Activated T-cell treated with anti-CD3 and anti-CD28 coated beads for 48 hours (primary cell): ENCODE measurements at places on chromosomes 4 and X.

GRCh38 chr4:75037252-75037651, 104.3 kb downstream of the PARM1 start:
- no peak for DNase-seq

DNA sequence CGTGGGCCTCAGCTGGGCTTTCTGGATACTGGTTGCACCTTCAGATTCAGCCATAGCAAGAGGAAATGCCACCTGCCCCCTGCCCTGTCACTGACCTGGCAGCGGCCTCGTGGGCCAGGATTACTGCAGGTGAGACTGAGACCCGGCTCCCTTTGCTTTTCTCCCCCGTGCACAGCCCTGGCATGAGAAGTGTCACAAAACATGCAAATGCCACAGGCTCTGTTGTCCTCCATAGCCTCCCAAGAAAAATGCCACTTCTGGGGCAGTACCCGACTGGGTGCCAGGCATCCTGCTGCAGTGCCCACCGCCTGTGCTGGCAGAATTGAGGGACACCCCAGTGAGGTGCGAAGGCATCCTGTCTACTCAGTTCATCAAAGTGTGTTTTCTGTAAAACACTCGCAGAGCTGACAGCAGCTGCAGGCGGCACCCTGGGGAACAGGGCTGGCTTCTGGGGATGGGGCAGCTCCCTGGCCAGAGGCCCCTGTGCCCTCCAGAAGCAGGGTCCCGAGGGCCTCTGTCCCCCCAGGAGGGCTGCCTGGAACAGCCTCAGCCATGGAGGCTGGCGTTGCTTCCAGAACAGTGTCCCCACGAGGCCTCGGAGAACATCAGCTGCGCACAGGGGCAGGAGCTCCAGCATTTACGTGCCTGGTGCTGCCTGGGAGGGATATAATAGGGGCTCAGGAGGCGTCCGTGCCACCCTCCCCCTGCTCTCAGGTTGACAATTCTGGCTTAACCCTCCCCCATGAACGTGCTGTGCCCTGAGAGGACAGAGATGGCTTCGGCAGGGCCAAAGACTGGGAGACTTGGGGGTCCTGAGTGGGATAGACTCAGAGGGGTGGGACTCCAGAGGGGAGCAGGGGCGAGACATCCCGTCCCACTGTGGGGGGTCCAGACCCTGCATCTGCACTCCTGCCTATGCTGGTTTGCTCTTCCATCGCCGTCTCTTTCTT, 99.5 kb upstream of the NKX1-1 start:
- no peak for DNase-seq

DNA sequence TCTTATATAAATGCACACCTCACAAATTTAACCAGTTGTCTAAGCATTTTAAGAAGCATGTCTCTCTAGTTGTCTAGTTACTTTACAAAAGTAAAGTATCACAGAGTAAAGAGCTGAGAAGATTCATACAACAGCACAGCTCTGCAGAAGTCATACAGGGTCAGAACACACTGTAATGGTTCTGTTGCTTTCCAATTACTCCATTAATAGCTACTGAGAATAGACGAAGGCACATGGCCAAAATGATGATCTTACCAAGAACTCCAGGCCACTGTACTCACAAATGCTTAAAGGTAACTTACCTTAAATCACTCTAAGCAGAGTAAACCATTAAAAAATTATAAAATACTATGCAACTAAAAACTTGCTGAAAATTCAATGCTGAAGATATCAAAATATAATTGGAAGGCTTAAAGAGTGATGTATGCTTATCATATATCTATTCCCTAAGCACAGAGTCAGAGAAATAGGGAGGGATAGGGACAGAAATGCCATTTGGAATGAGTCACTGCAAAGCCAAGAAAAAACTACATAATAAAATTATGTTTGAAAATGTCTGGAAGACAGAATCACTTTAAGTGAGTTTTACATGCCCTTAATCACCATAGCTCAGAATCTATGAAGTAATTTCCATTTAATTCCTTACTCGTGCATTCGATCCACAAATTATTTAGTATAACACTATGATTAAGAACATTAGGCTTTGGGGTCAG, 71.0 kb downstream of the DDX60L start:
- no peak for DNase-seq

DNA sequence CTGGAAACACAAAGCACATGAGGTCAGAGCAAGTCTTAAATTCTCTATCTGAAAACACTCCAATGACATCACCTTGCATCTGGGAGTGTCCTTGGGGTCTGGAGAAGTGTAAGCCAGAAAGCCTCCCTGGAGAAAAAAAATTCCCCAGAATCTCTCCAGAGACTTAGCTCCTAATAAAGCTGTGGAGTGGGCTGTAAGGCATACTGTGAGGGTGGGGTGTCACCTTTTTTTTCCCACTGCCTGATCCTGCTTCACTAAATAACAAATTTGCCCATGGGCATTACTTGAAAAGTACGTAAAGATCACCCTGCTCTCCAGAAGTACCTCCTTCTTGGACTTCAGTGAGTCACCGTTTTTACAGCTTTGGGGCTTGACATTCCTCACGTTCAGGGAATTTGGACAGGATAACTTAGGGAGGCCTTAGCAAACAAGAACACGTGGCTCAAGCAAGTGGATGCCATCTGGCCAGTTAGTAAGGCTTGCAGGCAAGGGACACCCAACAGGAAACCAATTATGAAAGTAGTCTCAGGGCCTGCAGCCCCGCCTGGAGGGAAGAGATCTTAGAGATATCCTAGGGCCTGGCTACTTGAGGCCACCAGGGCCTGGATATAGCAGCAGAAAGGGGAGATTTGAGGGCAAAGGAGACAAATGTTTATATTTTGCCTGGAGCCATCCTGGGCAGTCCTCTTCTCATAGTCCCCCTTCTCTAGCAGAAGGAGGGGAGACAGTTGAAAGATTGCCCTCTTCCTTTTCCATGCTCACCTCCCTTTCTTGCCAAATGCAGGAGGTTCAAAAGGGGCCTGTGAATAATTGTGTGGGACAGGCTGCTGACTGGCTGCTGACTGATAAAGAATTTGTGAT, 60.1 kb upstream of the PLAC1 start:
- no peak for DNase-seq

DNA sequence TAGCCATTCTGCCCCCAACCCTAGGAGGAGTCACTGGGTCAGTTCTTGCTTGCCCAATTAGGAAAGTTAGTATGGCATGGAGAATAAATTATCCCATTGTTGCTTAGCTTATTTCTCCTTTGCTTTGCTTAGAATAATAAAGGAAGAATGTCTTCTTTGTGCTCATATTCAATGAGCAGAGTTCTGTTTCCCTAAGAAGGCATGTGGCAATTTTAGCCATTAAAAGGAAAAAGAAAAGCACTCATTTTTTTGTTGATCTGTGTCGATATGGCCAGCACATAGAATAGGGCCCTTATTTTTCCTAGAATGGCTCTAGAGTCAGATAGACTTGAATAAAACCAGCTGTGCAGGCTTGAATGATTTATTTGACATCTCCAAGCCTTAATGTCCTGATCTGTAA, 166.4 kb upstream of the PPARGC1A start:
- DNase-seq = no peak

DNA sequence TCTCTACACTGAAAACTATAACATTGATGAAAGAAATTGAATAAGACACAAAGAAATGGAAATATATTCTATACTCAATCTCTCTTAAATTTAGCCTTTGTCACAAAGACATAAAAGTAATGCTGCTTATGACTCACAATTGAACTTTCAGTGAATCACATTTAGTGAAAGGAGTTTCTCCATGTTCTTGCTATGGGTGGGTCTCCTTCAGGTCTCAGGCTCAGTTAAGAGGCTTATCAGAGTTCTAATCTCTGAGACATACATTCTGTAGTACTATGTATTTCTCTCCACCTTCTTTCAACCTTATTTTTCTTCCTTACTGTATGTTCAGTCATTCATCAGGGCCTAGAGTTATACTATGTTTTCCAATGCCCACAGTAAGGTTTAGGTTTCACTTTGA, 220.9 kb downstream of the DTHD1 start:
- no peak for DNase-seq

DNA sequence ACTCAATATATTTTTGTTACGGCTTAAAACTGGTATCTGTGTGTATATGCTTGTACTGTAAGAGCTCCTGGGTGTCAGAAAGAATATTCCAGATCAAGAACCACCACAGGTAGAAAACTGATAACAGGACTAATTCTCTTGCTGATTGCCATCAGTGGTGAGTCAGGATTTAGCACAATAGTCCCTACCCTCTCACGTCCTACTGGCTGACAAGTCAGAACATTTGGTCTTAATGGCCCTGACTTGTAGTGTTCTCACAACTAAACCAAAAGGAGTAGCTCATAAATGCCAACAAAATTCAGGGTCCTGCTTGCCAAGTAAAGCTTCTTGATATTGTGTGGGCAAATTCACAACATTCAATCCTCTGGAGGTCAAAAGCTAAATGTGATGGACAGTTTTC, 105.2 kb upstream of the MAB21L2 start:
- no peak for DNase-seq

DNA sequence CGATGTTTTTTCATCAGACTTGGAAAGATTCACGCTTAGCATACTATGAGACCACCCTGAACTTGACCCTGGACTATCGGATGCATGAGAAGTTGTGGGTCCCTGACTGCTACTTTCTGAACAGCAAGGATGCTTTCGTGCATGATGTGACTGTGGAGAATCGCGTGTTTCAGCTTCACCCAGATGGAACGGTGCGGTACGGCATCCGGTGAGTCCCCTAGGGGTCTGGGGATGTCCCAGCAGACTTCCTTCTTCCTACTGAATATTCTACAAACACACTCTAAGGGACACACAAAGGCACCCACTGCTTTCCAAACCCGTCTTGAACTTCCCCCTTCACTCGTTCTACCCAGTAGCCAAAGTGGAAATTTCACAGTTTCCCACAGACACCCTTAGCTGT, 9.3 kb downstream of the GABRQ start:
- DNase-seq = no peak

- no peak for DNase-seq
These were observed 52.5 kb downstream of the GBA3 start for GRCh38 chr4:22745234-22745633.

DNA sequence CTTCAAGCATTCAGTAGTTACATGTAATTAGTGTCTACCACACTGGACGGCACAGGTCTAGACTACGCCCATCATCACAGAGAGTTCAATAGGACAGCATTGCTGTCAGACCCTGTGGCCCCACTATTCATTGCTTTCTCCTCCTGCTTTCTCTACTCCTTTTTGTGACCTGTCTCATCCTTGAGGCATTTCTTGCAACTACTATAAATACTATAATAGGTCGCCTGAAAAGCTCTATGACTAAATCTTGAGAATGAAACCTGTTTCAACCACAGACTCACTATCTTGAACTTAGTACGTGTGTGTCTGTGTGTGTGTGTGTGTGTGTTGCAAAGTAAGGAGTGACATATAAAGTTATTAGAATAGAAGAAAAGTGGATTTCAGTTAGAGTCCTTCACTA, 252.9 kb upstream of the KLF3 start:
- DNase-seq = no peak

GRCh38 chrX:110698696-110699095, 96.9 kb downstream of the CHRDL1 start:
- DNase-seq = no peak

- DNase-seq = no peak
These were observed 174.0 kb upstream of the FMR1 start for GRCh38 chrX:147737690-147738089.

DNA sequence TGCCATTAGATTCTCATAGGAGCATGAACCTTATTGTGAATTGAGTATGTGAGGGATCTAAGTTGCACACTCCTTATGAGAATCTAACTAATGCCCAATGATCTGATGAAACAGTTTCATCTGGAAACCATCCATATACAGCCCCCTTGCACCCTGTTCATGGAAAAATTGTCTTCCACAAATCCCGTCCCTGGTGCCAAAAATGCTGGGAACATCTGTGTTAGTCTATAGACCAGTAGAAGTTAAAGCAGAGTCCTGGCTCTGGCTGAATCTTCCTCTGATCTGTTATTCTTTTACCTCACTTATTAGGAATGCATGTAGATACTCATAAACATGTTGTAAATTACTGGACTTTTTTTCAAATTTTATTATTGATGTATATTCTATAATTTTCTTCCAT, 29.2 kb downstream of the SULT1B1 start:
- no peak for DNase-seq

DNA sequence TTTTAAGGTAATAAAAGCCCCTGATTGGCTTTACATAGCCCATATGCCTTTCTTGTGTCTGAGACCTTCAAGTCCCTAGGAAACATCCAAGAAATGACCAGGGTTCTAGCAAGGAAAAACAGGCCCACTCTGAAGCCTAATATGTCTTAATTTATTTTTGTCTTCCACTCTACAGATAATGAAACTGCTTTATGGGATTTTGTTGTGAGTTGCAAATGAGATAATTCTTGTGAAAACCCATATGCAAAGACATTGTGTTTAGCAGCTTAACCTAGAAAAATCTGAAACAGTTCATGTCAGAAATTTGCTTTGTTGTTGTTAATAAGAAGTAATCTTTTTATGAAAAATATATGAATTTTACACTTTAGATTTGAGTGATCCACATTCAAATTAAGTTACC, 190.7 kb upstream of the BMP3 start:
- no peak for DNase-seq

GRCh38 chr4:83771113-83771705, 235.3 kb downstream of the GPAT3 start:
- no peak for DNase-seq

DNA sequence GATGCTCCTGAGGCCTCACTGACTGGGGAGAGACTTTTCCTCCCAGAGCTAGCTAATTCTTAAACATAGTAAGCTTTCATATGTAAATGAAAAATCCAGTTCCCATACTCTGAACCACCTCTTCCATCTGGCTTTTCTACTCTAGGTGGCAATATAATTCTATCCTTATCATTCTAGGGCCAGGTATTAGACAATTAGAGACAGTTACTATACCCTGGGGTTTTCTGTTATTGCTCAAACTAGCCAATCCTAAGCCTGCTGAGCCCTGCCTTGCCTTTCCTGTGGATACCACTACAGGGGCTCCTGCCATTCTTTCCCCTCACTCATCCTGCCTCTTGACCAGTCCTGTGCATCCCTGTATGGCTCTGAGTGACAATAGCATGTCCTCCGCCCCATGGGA, 552.0 kb downstream of the STIM2 start:
- DNase-seq = no peak

- no peak for DNase-seq
These were observed 511.5 kb downstream of the GLUD2 start for GRCh38 chrX:121558886-121559285.

DNA sequence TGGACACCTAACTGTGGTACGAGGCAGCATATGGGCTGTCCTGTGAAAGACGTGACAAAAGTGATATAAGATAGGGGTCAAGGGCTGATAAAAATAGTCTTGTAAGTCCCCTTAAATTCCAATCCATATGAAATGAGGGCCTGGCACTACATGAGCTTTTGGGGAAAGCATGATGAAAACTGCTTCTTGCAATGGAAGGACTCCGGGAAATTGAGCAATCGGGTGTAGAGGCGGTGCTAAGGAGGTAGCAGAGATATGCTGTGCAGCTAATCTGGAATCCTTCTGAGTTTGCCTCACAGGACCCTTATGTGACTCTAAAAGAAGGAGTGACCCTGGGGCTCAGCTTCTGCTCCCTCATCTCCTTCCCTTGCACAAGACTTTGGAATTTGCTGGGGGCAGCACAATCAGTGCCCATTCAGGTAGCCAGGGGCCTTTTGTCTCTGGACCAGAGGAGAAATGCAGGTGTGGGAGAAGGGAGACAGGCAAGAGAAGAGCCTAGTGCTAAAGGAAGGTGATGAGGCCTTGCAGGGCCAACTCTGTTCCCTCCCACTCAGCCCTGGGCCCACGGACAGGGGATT, 12.8 kb downstream of the CLDN2 start:
- no peak for DNase-seq
